Iris pigment epithelial cell (primary cell): ENCODE measurements at places on chromosomes 12 and 14.

GRCh38 chr12:96064271-96064670 lies 28.9 kb upstream of the LTA4H start:
- no peak for DNase-seq

DNA sequence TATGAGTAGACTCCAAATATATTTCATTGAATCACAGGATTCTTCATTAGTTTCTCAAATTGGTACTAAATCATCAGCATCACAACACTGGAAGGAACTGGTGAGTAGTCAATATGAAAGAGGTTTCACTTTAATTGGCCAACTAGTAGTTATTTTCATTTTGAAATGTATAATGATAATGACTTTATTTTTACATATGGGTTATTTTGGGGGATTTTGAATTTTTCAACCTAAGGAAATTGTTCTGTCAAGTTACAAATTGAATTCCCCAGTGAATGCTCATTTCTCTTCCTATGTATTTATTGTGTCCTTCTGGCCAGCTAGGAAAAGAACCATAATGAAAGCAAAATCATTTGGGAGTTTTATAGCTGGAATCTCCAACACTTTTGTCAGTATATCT lies 174.2 kb upstream of the ATP2B1 start:
- DNase-seq: no peak

DNA sequence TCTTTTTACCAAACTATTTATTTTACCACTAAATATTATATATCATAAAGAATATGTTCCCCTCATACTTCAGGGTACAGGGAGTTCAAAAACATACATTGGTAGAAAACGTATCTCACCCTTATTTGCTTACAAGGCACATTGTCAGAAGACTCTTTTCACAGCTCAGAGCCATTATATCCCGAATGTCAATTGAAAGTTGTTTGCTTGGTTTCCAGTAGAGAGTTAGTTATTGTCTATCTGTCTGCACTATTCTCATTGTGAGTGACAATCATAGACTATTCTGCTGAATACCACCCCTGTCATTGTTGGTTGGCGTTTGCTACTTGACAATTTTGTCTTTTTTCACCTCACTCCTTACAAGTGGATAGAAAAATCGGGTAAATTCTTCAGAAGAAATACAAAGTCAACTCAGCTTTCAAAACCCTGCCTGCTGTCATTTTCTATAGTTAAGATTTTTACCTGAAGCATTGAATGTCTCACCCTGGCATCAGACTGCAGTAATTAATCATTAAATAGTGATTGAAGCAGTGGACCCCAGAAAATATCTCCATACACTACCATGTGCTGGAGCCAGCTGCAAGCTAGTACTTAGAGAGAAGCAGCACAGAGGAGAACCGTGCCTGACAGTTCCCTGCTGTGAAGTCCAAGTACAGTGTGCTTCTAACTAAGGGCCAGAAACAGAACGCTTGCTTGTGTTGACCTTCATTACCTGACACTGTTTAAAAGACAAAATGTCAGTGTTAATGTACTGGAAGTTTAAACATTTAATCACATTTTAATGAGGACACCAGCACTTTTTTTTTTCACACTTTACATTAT lies 510.6 kb downstream of the RERGL start:
- no peak for DNase-seq

GRCh38 chr12:6758506-6759095 lies 5.7 kb upstream of the MLF2 start:
- no peak for DNase-seq

GRCh38 chr12:6178981-6179761 lies 21.0 kb upstream of the CD9 start:
- DNase-seq: no peak

DNA sequence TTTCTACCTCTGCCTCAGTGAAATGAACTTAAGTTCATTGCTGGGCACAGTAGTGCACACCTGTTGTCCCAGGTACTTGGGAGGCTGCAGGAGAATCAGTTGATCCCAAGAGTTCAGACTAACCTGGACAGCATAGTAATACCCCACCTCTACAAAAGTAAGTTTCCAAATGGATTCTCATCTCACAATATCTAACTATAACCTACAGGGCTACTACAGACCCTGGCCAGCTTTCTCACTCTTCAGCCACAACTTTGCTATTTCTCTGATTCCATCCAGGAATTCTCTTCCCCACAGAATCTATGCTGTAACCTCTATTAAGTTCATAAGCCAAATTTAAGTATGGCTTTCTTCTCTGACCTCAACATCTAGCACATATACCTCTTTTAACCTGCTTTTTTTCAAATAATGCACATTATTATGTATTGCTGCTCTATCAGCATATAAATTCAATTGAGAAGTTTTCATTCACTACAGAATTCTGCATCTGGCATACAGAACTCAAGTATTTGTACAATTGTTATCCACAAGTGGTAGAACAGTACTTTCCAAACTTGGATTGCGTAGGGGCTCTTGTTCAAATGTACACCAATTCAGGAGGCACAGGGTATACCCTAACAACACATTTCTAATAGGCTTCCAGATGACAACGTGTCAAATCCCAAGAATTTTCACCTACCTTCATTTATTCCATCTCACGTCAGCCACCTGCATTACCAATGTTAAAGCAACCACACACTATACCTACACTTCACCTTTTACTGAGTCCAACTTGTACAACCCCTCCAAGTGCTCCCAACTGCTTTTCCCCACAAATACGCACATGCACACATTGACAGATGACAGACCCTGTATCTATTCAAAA lies 3.8 kb downstream of the RPS29 start:
- no peak for DNase-seq

DNA sequence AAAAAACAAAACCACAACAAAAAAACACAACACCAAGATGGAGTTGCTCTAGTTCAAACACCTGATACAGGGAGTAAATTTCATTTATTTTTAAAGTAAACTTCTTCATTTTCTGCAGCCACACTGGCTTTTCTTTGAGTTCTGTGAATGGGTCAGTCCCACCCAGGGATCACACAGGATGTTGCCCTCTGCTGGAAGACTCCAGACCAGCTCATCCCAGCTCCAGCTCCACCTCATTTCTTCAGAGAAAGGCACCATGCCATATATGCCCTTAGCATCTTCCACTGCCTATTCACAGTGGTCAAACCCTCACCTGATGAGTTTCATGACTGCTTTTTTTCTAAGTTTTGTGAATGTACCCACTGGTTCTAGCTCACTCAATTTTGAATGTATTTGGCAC lies 8.0 kb downstream of the GLIPR1 start:
- peak; percentile 56 for DNase-seq

DNA sequence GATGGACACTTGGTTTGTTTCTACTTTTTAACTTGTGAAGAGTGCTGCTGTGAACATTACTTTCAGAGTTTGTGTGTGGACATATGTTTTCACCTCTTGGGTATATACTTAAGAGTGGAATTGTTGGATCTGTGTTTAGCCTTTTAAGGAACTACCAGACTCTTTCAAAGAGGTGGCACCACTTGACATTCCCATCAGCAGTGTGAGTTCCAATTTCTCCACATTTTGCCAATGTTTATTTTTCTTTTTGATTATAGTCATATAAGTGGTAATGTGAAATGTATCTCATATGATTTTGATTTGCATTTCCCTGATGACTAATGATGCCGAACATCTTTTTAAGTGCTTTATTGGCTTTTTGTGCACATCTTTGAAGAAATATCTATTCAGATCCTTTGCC lies 44.8 kb downstream of the ARHGAP5 start:
- no peak for DNase-seq

- peak; percentile 86 for DNase-seq
Measured at GRCh38 chr14:20412876-20413743, at the start of gene TEP1. TEP1 (minus strand) TSS chr14:20413501; CDS start chr14:20408439, 5,062 bp downstream.

- no peak for DNase-seq
Measured at GRCh38 chr14:20799456-20799891, 3.2 kb downstream of the RNASE1 start.

GRCh38 chr12:93154753-93155480 lies 222.8 kb upstream of the NUDT4 start:
- peak; percentile 75 for DNase-seq

DNA sequence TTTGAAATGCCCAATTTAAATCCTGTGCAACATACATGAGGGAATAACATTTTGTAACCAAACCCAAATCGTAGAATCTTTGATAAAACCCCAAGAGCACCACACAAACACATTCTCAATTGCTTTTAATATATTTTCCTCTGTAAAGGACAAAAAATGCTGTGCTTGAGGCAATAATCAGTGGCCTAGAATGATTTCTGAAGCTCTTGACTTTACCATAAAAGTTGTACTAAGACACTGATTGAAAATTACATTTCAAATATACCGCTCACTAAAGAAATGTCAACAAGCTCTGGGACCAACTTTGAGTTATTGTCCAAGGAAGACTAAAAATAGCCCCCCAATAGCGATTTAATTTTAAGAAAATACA lies 1.5 kb downstream of the EML5 start:
- DNase-seq: no peak

DNA sequence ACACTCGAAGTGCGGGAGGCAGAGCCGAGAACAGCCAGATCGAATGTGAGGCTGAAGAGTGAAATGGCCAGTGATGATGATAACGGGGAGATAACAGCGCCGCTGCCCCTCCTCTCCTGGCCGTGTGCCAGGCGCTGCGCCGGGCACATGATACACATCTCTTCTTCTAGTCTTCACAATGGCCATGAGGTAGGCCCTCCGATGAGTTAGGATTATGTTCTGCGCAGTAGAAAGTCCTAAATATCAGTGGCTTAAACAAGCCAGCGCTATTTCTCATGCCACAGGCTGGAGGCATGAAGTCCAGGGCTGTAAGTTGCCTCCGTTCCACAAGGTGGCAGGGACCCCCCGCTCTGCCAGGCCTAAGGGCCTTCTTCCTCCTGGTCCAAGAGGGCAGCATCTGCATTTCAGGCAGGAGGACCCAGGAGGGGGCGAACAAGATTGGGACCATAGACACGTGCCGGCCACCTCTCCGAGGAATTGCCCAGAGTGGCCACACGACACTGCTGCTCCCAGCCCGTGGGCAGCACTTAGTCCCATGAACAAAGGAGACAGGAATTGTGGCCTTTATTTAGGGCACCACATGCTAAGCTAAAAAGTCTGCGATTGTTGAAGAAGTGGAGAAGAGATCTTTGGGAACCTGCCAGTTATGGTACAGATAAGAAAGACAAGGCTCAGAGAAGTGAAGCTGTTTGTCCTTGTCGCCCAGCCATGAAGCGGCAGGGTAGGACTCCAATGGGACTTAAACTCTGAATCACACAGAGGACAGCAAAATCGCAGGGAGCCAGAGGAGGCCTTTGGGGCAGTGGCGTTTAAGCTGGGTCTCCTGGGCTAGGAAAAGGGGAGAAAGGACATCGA lies 10.9 kb upstream of the HVCN1 start:
- no peak for DNase-seq

DNA sequence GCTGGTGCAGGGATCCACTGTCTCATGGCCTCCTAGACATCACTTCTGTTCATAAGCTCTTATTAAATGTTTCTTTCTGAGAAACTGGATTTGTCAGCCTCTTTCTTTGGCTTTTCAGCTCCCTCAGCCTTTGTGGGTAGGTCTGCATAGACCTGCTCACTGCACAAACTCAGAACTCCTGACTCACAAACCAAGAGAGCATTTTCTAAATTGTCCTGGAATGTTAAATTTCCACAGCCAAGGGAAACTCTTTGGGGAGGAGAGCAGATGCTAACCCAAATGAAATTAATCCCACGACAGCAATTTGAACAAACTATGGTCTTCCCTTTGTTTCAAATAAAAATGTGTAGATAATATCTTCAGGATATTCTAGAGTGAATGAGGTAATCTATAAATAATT lies 19.5 kb upstream of the CERS5 start:
- DNase-seq: peak; percentile 62

DNA sequence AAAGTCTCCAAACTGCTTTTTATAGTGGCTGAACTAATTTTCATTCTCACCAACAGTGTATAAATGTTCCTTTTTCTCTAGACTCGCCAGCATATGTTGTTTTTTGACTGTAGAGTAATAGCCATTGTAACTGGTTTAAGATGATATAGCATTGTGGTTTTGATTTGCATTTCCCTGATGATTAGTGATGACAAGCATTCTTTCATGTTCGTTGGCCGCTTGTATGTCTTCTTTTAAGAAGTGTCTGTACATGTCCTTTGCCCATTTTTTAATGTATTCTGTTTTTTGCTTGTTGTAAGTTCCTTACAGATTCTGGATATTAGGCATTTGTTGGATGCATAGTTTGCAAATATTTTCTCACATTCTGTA lies 404.9 kb downstream of the FLRT2 start:
- no peak for DNase-seq

DNA sequence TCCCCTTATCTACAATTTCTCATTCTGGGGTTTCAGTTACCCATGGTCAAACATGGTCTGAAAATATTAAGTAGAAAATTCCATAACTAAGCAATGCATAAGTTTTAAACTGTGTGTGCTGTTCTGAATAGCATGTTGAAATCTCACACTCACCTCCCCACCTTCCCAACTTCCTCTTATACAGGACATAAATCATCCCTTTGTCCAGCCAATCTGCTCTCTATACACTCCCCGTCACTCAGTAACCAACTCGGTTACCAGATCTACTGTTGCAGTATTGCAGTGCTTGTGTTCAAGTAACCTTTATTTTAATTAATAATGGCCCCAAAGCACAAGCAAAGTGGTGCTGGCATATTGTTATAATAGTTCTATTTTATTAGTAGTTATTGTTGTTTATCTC lies 420.5 kb downstream of the GXYLT1 start:
- DNase-seq: no peak

DNA sequence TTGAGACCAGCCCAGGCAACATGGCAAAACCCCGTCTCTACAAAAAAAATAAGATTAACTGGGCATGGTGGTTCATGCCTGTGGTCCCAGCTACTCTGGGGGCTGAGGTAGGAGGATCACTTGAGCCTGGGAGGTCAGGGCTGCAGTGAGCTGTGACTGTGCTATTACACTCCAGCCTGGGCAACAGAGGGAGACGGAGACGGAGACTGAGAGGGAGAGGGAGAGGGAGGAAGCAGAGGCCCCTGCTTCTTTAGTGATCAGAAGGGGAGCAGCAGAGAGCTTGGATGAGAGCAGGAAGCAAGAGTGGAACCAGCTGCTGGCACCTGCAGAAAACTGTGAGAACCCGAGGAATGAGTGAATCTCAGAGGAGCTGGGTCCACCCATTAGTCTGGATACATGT lies 45.9 kb downstream of the ISCA2 start:
- no peak for DNase-seq

DNA sequence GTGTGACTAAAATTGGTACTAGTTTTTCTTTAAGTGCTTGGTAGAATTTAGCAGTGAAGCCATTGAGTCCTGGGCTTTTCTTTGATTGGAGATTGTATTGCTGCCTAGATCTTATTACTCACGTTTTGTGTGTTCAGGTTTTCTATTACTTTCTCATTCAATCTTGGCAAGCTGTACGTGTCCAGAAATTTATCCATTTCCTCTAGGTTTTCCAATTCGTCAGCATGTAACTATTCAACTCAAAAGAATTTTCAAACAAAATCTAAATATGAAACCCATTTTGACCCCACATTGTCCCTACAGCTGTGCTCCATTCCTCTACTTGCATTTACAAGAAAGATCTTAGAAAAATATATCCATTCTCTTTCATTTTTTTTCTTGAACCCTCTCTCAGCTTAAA lies 1613.4 kb upstream of the SEL1L start:
- DNase-seq: peak; percentile 48

- DNase-seq: peak; percentile 28
Measured at GRCh38 chr12:39145175-39145999, 240.0 kb upstream of the CPNE8 start.
